Fibroblast of the aortic adventitia (primary cell): ENCODE measurements at places on chromosomes 2 and 18.

- no peak for DNase-seq
Observed at GRCh38 chr2:25421289-25421688, 79.6 kb upstream of the DNMT3A start.

- DNase-seq, result peak; percentile 37
Observed at GRCh38 chr2:47631792-47632398, 151.1 kb upstream of the MSH6 start.

- DNase-seq, result no peak
Observed at GRCh38 chr2:123917241-123917640, 107.8 kb upstream of the CNTNAP5 start.

- DNase-seq, result no peak
Observed at GRCh38 chr2:28277466-28277865, 115.2 kb upstream of the FOSL2 start.

- DNase-seq, result no peak
Observed at GRCh38 chr2:11617984-11618707, 51.8 kb downstream of the NTSR2 start.

DNA sequence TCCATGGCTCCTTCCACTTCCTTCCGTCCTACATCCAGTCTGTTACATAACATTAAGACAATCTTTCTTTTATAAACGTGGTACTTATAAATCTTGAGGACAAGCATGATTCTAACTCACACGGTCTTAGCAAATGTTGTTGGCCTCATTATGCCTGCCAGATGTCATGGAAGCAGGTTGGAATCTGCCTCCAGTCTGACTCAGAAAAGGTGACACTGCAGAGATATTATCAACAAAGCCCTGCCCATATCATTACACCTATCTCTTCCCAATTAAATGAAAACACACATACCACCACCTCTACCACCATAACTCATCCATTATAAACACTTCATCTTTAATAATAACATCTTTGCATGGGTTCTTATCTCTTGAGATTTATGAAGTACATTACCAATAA lies 334.7 kb upstream of the CHAC2 start:
- DNase-seq, result no peak

DNA sequence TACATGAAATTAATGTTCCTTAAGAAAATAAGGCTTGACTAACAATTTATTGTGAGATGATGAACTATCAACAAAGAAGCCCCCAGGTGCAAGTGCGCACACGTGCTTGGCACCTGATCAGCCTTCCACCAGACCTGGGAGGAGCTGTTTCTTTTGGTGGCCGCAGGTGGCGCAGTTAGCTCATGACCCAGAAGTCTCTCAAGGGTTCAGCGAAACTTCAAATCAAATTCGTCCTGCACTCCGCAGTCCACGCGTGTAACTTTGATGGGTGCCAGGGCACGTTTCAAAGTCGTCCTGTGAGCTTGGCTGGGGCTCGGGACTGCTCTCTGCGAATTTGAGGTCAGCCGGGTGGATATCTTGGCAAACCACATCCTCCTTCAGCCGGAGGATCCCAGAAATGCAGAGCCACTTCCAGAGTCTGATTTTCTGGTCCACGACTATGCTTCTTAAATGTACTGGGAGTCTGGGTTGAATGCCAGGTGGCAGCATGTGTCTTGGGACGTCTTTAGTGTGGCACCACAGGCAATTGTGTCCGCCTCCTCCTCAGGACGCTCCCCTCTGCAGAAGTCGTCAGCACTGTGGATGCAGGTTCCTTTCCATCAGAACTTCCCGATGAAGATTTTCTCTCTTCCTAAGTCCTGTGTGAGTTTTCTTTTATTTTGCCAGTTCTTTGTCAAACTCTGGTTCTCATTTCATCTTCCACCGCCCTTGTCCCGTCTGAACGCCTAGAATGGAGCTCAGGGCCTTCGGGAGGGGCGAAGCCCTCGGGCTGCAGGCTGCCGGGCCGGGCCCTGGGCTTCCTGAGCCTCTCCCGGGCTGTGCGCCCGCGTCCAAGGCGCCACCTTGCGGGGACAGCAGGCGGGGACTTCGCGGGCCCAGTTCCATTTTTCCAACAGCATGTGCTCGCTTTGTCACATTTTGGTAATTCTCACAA lies 61.3 kb upstream of the RAPGEF4 start:
- peak; percentile 24 for DNase-seq

- DNase-seq, result peak; percentile 43
Observed at GRCh38 chr18:49617865-49618264, 56.0 kb downstream of the LIPG start.

- peak; percentile 10 for DNase-seq
Observed at GRCh38 chr2:55384786-55385185, 34.9 kb downstream of the CCDC88A start.

DNA sequence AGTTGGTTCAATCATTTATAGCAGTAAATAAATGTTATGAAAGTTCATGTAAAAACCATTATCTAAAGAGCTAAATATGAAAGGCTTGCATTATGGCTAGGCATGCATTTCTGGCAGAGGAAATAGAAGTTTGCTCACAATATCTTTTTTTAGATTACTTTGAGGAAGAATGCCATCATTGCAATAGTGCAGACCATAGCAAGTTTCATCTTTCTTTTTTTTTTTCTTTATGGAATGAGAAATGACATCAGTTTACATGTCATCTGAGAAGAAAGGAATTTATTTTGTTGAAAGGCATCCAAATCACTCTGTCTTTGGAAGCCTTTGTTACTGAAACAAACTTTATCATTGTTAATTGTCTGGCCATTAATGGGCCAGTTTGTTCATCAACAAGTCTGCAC lies 74.5 kb upstream of the NCKAP5 start:
- peak; percentile 89 for DNase-seq

DNA sequence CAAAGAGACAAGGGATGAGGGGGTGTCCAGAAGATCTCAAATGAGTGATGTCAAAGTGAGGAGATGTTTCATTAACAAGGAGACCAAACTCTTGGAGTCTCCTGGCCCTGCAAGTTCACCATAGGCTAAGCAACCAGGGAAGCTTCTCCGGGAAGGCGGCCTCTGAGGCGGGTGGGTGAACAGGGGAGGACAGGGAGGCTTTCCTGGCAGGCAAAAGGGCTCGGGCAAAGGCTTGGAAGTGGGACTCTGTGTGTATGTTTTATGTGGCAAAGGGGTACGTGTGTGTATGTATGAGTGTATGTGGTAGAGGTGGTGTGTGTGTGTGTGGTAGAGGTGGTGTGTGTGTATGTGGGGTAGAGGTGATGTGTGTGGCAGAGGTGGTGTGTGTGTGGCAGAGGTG lies 163.9 kb downstream of the DYSF start:
- no peak for DNase-seq

- DNase-seq, result no peak
Observed at GRCh38 chr2:230660294-230661060, 52.2 kb upstream of the CAB39 start.

- DNase-seq, result no peak
Observed at GRCh38 chr2:41826921-41827320, 220.9 kb upstream of the PKDCC start.

- DNase-seq, result peak; percentile 46
Observed at GRCh38 chr2:128315829-128316776, 2.6 kb downstream of the HS6ST1 start.

GRCh38 chr2:232541961-232542714 lies 2.6 kb downstream of the CHRNG start:
- no peak for DNase-seq

DNA sequence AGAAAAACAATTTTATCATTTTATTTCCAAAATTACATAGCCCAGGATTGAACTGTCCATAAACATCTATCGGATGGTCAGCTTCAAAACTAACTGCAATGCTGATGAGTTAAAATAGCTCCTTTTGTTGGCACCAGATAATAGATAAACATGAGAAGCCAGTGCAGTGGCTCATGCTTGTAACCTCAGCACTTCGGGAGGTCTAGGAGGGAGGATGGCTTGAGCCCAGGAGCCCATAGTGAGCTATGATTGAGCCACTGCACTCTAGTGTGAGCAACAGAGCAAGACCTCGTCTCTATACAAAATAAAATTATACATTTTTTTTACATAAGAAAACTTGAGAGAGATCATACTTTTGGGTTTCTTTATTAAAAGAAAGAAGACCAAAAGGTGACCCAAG lies 34.6 kb upstream of the IMPA2 start:
- peak; percentile 67 for DNase-seq

- no peak for DNase-seq
Observed at GRCh38 chr2:148531235-148531634, 113.3 kb upstream of the EPC2 start.

DNA sequence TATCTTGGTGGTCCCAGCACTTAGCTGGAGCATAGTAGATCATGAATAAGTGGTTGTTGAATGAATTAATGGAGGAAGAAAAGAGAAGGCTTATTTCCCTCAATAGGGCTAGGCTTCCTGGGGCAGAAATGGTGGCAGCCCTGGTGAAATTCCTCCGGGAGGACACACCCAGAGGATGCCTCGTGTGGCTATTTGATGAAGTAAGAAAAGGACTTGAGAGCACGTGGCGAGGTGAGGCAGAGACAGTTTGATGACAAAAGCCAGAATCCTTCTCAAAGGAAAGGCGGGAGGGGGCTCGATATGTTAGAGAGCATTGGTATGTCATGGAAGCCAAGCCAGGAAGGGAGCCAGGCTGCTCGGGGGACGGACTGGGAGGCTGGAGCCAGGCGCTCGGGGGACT lies 14.7 kb downstream of the FAM228A start:
- no peak for DNase-seq

DNA sequence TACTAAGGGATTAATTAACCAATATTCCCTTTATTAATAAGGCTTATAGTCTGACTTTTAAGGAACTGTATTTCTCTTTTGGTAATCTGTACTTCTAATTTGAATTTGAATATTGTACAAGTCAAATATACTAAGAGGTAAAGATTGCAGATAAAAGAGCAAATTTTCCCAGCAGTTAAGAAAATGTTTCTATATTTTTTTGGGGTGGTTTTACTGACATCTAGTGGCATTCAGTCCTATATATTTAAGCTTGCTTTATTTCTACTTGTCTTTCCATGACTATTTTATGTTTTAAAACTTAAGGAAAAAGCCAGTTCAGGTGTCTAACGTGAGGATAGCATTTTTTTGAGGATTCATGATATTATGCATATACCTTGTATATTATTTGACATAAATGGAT lies 41.6 kb downstream of the TDRD15 start:
- DNase-seq, result no peak

DNA sequence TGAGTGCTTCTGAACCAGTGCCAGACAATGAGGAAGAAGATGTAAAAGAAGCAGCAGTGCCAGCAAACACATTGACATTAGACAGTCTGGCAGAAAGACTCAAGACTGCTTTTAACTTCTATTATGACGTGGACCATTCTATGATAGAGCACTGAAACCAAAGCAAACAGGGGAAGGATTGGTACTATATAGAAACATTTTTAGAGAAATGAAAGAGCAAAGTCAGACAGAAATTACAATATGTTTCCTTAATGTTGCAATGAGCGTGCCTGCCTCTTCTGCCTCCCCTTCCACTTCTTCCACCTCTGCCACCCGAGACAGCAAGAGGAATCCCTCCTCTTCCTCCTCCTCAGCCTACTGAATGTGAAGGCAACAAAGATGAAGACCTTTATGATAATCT lies 39.7 kb downstream of the DHX57 start:
- DNase-seq, result no peak

DNA sequence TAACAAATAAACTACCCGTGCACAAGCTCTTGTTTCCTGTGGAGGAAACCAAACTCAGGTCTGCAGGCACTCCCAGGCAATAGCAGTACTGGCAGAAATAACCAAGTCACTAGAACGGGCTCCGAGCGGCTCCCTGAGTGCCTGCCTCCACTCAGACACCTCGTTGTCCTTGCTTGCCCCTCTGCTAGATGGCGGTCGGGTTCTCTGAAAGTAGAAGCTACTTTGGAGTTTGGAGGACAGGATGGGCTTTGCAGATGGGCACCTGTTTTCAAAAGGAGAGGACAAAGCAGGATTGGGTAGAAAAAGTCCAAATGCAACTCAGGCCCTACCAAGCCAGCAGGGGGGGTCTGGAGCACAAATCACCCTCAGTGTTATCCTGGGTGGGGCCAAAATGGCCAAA lies 136.4 kb downstream of the LRRC30 start:
- no peak for DNase-seq

DNA sequence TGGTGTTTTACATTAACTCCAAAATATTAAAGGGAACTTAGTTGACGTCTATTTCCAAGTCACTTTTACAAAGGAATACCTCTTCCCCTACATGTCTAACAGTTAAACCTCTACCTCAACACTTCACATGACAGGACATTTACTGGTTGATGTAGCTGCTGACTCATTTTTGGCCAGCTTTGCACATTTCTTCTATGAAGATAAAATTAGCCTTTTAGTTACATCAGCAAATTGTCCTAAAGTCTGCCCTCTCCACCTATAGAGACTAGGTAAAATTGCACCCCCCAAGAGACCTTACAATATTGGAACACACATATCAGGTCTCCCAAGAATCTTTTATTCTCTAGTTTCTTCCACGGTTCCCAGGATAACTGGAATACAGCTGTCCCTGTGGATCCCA lies 10.1 kb upstream of the CERS6 start:
- no peak for DNase-seq

GRCh38 chr2:226310146-226310545 lies 489.5 kb downstream of the IRS1 start:
- no peak for DNase-seq

DNA sequence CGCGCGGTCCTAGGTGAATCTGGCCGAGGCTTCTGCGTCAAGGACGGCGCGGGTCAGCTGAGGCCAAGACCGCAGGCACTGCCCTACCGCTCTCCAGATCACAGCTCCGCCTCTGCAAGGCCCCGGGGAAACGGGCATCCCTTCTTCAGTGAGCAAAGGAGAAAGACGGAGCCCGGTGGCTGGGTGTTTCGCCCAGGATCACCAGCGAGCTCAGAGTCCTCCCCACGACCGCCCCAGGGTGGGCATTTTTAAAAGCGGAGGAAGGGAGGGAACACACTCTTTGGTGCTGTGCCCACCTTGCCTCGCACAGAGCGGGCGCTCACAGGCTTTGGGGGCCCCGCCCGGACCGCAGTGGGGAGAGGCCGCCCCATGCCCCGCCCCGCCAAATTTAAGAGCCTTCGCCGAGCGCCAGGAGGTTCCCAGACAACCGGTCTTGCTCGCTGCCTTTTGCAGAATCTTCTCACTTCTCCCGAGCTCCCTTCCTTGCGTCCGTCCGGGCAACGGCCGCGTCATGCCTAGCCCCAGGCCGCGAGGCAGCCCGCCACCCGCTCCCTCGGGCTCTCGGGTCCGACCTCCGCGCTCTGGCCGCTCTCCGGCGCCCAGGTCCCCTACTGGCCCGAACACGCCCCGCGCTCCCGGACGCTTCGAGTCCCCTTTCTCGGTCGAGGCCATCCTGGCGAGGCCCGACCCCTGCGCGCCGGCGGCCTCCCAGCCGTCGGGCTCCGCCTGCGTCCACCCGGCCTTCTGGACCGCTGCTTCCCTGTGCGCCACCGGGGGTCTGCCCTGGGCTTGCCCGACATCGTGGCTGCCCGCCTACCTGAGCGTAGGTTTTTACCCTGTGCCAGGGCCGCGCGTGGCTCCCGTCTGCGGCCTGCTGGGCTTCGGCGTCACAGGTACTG lies at the start of gene NOTO:
NOTO (plus strand) TSS at position 419 of the 899 bp plus-strand sequence; CDS start at position 512, 93 bp downstream.
- no peak for DNase-seq
